COLO829 (cell line): ENCODE measurements at places on chromosomes 5 and 9.

DNA sequence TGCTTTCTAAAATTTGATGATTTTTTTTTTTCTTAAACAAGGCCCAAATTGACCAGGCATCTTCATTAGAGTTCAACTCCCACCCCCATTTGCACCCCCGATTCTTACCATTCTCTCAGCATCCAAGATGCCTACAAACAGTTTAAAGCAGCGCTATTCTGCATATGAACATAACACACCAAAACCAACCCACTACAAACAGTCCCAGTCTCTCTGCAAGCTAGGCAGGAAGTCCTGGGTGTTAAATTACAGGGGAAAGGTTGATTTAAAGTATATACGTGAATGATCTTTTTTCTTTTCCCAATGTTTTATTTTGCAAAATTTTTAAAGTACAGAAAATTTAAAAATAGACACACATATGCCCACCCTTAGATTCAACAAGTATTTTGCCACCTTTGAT, 127.0 kb downstream of the ADAMTS12 start:
- DNase-seq = no peak

- no peak for DNase-seq
These were observed 142.7 kb downstream of the PIP5K1B start for GRCh38 chr9:68847765-68848164.

GRCh38 chr5:104533498-104533897, 970.9 kb upstream of the NUDT12 start:
- DNase-seq = no peak

DNA sequence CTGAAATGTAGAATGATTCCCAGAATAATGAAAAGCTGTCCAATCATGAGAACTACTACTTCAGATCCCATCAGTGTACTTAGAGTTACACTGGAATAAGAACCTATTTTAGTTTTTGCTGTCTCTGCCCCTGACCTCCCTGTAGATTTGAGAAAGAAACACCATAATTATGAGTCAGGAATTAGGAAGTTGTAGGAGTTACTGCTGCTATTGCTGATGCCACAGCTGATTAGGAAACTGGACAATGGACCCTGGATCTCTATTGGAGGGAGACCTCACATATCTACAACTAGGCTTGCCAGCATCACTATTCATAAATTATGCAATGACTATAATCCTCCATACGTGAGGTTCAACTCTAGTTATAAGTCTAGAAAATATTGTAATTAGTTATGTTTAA, 48.8 kb upstream of the EDIL3 start:
- no peak for DNase-seq

- DNase-seq = no peak
These were observed 1.0 kb upstream of the HK3 start for GRCh38 chr5:176899946-176900779.

GRCh38 chr5:816176-816575, 31.6 kb upstream of the ZDHHC11B start:
- DNase-seq = no peak

- no peak for DNase-seq
These were observed 92.5 kb upstream of the DNAH5 start for GRCh38 chr5:14036947-14037346.

DNA sequence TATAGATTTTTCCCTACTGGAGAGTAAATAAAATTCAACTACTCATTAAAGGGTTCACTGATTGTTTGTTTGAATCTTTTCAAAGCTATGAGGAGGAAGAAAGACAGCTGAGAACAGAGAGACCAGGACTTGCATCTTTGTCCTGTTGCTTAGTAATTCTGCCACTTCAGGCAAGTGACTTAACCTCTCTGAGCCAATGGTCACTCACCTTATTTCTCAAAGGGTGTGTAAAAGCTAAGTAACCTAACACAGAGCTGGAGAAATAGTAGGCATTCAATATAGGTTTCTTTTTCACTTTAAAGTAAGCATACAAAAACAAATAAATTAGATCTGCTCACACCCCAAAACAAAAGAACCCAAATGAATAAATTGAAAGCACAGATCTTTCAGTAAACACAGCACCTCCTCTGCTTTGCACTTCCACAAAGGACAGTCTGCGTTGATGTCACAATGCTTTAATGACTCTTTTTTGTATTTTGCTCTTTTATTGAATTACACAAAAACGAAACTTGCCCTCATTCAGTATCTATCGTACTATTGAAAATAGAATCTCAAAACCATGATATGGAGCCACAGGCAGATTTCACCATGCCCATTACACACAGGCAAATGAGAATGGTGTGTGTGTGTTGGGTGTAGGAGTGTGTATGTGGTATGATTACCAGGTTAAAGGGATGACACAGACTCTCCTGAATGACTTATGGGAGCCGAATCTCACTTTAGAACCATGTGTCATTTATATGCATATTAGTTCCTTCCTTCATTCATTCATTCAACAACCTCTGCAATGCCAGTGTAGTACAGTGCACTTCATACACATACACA, 166.0 kb downstream of the EBF1 start:
- DNase-seq = no peak

DNA sequence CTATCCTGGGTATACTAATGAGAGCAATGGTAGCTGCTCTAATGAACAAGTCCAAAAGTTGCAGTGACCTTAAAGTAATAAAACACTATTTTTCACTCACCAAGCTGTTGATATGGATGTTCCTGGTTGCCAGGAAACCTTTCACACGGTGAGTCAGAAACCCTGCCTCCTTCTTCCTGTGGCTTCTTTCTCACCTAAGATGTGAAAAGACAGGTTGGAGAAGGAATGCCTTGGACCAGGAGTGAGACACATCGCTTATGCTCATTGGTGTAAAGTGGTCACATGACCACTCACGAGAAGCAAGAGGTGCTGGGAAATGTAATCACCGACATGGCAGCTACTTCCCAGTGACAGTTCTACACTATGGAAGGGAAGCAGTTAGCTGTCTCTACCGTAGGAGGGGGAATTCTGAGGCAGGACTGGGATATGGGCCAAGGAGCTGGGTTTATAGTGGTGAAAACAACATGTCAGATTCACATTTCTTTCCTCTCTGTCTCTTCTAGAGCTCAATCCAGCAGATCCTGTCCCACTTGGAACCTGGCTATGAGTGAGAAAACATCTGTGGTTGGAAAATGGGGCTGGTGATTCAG, 320.4 kb upstream of the KLF4 start:
- DNase-seq = no peak

DNA sequence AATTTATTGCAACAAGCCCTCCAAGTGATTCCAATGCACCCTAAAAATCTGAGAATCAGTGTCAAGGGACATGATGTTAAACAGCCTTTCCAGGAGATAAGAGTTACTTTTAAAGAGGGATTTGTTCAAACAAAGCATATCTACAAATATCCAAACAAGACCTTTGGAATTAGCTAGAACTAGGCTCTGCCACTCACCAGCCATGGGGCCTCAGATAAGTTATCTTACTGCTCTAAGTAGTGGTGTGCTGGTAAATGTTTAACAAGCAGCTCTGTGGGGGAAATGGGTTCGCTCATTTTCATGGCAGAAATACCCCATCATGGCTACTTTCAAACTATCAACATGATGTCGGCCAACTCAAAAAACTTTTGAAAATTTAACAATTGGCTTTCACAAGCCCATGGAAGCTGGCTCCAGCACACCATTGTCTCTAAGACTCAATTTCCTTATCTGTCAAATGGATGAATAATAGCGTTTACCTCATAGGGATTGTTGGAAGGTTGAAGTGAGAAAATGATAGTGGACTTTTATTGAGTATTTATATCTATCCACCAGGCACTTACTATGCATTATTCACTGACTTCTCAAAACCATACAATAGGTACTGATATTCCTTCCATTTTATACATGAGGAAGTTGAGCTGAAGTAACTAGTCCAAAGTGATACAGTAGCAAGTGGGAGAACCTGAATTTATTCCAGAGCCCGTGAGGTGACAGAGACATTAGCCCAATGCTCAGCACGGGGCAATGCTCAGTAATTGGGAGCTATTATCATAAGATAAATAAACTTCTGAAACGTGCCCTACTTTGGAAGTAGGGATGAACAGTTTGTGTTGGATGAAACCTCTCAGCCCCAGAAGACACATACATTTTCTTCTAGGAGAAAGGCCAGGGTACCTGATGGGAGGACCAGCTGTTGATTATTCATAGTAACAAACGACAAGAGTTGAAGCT, 43.2 kb downstream of the SH3RF2 start:
- no peak for DNase-seq

- DNase-seq = no peak
These were observed at the start of gene PHF24 for GRCh38 chr9:34957492-34958410. Gene PHF24, plus strand, starts transcription at chr9:34958285. Its CDS starts 13,014 bp downstream, at chr9:34971299.

GRCh38 chr5:65141493-65141892, 340.2 kb downstream of the ADAMTS6 start:
- no peak for DNase-seq
